T-helper 1 cell (primary cell): ENCODE measurements at places on chromosomes 16 and 17.

DNA sequence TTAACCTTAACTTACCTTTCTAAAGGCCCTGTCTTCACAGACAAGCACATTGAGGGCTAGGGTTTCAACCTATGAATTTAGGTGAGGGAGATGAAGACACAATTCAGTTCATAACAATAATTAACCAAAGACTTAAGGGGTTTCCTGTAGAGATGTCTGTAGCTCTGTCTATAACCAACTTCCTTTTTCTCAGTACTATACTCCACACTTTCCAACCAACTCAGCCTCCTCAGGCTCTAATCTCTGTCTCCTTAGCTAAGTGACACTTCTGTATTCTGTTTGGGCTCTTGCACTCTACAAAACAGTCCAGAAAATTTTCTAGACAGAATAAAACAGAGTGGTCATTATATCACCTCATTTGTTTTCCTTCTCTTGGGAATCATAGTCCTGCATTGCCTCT is 25.8 kb downstream of the CAPNS2 start:
- DNase-seq: no peak

- DNase-seq: no peak
Measured at GRCh38 chr16:30605158-30605557, 5.0 kb downstream of the ZNF689 start.

GRCh38 chr16:70646260-70647241 is at the start of gene IL34:
IL34 (plus strand) TSS chr16:70646559; CDS start chr16:70646948, 389 bp downstream.
- no peak for DNase-seq

GRCh38 chr17:28718333-28719020 is 809 bp upstream of the RAB34 start:
- DNase-seq: no peak

- DNase-seq: peak; percentile 48
Measured at GRCh38 chr16:57536306-57537193, at the start of gene CCDC102A. CCDC102A (minus strand) TSS chr16:57536571; CDS start chr16:57529177, 7,394 bp downstream.

DNA sequence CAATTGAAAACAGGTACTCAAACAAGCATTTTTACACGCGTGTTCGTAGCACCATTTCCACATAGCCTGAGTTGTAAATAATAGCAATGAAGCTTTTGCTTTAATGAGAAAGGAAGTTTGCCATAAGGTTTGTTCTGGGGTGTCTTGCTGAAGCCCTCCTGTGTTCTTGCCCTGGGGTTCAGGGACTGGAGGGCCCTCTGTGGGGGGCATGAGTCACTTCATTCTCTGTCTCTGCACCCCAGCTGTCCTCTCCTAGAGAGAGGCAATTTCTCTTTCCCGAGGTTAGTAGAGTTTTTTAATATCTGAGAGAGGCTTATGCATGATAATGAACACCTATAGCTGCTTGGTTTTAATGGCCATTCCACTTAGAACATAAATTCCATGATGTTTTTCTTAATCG is 9.6 kb downstream of the AFMID start:
- DNase-seq: no peak

DNA sequence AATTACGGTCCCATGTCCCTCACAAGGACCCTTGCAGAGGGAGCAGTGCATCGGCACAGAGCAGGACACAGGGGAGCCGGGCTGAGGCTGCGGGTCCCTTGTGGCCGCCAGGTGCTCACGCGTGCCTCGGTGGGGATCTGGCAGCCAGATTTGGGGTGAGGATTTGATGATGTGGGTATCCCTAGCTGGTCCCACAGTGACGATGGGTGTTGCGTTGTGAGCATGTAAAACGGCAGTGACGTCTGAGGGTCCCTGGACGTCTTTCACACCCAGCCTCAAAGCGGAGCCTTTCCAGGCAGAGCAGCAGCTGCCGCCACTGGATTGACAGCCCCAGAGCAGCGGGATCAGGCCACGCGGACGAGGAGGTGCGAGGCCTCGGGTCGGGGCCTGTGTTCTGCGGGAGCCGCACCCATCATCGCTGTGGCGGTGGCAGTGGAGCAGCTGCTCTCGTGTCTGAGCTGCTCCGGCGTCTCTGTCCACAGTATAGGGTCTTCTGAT is 54.6 kb downstream of the WDR45B start:
- DNase-seq: no peak

DNA sequence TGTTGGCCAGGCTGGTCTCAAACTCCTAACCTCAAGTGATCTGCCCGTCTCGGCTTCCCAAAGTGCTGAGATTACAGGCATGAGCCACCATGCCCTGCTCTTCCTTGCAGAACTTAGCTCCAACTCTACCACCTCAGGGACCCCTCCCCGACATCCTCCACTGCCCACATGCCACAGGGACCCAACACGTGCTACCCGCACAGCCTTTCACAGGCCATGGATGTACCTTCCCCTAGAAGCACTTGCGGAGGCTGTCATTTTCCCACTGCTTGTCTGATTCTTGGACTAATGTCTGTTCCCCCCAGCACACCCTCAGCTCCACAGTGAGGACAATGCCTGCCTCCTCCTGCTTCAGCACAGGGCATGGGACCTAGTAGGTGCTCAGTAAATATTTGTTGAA is 147.4 kb downstream of the ZNF423 start:
- DNase-seq: no peak

DNA sequence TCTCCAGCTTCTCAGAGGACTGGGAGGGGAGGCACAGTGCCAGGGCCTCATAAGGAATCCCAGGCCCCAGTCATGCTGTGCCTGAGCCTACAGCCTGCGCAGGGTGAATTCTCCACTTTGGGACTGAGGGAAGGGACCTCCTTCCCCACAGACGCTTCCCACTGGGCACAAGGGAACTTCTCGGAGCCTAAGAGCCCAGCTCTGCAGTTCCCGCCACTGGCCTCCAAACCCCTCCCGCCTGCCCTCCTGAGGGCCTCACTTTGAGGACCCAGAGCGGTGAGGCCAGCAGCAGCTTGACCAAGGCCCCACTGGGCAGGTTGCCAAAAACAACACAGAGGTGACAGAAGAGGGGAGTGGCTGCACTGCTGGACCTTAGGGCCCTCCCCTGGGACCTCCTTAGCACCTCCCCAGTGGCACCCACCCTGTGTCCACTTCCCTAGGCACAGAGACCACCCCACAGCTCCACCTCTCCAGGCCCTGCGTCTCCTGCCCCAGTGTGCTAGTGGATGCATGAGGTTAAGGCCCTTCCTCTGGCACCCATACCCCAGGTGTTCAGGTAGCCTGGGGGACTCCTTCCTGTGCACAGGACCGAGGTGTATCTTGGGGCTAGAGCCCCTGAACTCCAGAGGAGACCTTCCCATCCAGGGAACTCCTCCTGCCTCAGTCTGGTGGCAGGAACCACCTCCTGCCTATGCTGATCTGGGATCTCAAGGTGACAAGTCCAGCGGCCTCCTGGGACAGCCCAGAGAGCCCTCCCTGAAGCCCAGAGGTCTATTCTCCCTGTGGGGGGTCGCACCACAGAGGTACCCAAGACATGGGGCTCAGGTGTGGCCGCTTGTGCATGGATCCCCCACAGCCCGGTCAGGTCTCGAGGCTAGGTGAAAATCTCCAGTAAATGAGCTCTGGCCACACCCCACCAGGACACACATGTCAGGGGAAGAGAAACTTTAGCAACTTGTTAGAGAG is 3.4 kb downstream of the CASKIN2 start:
- no peak for DNase-seq

DNA sequence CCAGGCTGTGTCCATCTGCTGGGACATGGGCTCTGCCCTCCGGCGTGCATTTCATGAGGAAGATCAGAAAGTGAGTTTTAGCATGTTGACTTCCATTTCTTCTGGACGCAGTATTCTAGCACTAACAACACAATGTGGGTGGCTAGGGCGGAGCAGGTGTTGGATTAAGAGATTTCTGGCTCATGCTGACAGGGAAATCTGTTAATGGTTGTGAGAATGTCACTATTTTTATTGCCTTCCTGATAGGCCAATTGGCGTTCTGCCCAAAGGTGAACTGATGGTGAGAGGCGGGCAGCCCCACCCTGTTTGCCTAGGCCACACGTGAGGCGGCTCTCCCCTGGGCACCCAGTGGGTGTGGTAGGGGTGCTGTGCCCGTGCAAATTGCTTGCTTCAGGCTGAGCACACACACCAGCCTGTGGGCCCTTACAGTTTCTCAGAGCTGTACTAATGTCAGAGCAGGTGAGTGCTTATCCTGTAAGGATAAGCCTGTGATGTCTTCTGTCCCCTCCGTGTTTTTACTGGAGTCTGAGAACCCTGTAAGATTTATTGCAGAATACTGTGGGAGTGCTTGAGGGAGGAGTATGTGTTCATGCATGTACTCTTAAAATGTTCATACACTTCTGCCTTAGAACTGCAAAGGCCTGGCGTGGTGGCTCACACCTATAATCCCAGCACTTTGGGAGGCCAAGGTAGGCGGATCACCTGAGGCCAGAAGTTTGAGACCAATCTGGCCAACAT is 30.9 kb downstream of the PGS1 start:
- DNase-seq: no peak

DNA sequence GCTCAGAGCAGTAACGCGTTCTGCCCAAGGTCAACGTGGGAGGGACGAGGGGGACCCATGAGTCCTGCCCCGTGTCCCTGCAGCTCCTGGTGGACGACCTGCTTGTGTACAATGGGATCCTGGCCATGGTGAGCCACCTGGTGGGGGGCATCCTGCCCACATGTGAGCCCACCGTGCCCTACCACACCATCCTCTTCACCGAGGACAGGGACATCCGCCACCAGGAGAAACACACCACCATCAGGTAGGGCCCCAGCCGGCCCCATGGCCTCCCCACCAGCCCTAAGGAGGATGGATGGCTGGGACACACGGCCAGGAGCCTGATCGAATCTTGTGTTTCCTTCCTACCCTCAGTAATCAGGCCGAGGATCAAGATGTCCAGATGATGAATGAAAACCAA is 227.6 kb downstream of the KATNIP start:
- DNase-seq: no peak

DNA sequence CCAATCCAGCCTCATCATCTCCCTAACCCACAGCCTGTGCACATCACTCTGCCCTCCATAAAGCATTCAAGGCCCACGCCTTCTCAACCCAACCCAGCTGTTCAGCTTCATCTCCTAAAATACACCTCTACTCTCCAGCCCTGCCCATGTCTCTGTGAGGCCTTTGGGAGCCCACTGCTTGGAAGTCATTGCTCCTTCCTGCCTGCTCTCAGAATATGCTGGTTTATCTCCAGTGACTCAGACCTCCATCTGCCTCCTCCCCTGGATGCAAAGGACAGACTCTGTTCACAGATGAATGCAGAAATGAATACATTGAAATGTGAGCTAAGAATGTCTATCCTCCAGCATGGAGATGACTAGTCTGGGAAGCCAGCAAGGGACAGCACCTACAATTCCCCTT is 19.0 kb downstream of the KCNG4 start:
- DNase-seq: no peak

DNA sequence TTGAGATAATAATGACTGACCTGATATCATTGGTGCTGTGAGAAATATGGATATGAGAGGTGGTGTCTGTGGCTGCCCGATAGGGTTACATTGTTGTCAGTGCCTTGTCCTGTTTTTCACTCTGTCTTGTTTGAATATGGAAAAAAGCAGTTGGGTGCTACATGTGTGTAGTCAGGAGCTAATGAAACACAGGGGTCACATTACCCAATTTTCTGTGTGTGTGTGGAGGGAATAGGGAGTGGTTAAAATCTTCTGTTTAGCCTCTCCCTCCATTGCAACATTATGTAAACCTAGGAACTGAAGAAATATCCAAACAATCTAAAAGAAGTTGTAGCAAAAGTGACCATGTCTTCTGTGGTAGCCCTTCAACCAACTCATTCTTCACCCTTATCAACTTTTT is 527.7 kb upstream of the SOX9 start:
- DNase-seq: no peak

DNA sequence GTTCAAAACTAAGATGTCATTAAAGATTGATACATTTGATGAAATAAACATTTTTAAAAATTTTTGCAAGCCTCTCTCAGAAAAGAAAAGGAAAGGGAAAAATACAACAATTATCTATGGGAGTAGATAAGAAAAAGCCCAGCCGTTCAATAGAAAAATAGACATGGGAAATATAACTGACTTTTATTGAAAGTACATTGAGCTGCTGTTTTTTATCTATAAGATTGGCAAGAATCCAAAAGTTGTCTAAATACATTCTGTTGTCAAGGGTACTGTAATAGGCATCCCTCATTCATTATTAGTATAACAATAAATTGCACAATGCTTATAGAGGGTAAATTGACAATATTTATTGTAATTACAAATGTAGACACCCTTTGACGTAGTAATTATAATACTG is 38.4 kb upstream of the IRX6 start:
- DNase-seq: no peak

GRCh38 chr17:21129023-21129681 is 2.4 kb downstream of the DHRS7B start:
- DNase-seq: no peak

- DNase-seq: no peak
Measured at GRCh38 chr16:20191566-20191965, 117.9 kb upstream of the GPR139 start.

DNA sequence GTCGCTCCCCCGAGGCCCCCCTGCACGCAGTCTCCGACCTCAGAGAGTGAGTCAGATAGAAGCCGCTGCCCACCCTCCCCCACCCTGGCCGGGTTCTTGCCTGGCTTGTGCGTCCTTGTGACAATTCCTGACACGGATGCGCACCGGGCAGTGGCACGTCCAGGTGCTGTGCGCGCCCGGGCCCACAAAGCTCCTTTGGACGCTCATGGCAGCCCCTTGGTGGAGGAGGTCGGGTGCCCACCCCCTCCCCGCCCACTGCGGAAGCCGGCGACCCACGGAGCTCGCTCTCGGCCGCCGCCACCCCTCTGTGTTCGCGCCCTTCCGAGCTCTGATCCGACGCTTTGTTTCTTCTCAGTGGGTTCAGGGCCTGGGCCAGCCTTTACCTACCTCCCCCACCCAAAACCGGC is 662 bp upstream of the TUBB3 start:
- no peak for DNase-seq

DNA sequence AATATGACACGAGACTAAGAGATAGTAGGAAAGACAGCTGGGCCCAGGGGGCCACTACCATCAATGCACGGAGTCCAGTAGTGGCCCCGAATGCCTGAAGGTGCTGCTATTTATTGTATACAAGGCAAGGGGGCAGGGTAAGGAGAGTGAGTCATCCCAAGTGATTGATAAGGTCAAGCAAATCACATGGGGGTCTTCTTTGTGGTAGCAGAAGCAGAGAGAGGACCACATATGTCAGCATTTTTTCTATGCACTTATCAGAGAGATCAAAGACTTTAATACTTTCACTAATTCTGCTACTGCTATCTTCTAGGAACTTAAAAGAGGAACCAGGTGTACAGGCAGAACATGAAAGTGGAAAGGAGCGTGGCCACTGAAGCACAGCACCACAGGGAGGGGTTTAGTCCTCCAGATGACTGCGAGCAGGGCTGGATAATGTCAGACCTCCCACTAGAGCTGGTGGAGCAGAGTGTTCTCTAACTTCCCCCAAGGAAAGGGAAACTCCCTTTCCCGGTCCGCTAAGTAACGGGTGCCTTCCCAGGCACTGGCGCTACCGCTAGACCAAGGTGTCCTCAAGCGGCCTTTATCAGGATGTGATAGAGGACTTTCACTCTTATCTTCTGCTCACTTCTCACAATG is 26.4 kb upstream of the ARL4D start:
- DNase-seq: no peak
